Myocyte (in vitro differentiated cells): ENCODE measurements at places on chromosomes 16 and 17. TPM values are rescaled to one million over a fixed set of nuclear protein-coding genes. Genes with fewer than 3 reads are reported as not detected.

KRTAP9-6 gene
- not detected in 2 replicates for total RNA-seq

HOXB3 gene
- total RNA-seq, result 8.3 and 8.4 TPM in 2 replicates

ZNF213 gene
- 4.3 and 5.0 TPM in 2 replicates for total RNA-seq

CES4A gene
- 0.10 and 0.19 TPM in 2 replicates for total RNA-seq

DNA sequence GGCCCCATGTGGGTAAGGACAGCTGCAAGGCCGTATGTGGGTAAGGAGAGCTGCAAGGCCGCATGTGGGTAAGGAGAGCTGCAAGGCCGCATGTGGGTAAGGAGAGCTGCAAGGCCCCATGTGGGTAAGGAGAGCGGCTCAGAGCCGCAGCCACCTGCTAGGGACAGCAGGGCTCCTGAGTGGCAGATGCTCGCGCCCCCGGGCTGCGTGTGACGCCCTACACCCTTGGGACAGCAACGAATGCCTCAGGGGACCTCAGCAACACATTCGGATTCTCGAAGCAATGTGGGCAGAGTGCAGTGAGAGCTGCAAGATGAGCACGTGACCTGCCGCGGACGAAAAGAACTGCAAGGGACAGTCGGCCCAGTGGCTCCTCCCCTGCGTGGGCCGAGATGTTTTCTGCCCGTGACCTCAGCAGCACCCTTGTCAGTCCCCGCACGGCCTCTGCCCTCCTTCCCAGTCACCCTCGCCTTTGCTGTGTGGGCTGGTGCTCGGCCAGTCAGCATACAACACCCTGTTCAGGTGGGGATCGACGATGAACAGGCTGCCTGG lies 9.6 kb upstream of the SLC38A8 start:
- DNase-seq, result no peak

- no peak for DNase-seq
Measured at GRCh38 chr16:11520442-11520841, 66.3 kb downstream of the LITAF start.

GRCh38 chr17:59730268-59730834 lies 22.9 kb downstream of the VMP1 start:
- DNase-seq, result no peak

DNA sequence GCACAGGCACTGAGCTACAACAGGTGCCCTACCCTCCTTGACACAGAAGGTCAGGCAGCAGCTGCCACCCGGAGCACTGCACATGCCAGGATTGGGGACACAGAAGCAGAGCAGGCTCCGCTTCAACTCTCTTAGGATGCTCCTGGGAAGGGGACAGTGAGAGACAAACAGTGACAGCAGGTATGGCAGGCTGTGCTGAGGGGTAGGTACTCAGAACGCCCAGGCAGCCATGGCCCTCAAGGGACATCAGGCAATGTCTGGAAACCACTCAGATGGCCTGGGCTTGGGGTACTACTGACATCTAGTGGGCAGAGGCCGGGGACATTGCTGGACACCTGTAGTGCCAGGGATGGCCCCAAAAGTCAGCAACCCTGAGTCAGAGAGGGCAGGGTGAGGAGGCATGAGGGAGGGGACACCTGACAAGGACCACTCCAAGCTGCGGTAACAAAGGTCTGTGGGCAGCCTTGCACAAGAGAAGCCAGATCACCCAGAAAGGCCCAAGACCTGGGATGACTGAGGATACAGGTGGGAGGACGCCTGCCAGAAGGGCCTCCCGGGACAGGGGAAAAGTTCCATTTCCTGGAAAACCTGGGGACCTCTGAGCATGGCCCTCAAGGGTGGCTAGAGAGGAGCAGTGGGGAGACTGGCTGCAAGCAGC lies 21.2 kb downstream of the PEMT start:
- peak; percentile 63 for DNase-seq
